ENCODE measurements at places on chromosomes 7 and 10. TPM values are rescaled to one million over a fixed set of nuclear protein-coding genes. Genes with fewer than 3 reads are reported as not detected.

GRCh38 chr10:22647244-22647643, 67.1 kb downstream of the PIP4K2A start:
- no peak overlapping the region for H3K27ac ChIP-seq
- H3K4me3 ChIP-seq: no peak overlapping the region
- no peaks in the 10 kb centered on the region for H3K36me3 ChIP-seq
- no peak for DNase-seq
- H3K4me1 ChIP-seq: peaks cover 3% of the 10 kb centered on the region

GRCh38 chr7:144391823-144392255, 11.7 kb downstream of the NOBOX start:
- H3K4me1 ChIP-seq: no peaks in the 10 kb centered on the region
- no peaks in the 10 kb centered on the region for H3K36me3 ChIP-seq
- H3K4me3 ChIP-seq: no peak overlapping the region
- DNase-seq: no peak
- no peak overlapping the region for H3K27ac ChIP-seq
- H3K27me3 ChIP-seq: no peaks in the 10 kb centered on the region

GRCh38 chr10:109726473-109726872, 196.8 kb downstream of the XPNPEP1 start:
- DNase-seq: no peak
- H3K36me3 ChIP-seq: no peaks in the 10 kb centered on the region
- H3K4me3 ChIP-seq: no peak overlapping the region
- no peaks in the 10 kb centered on the region for H3K4me1 ChIP-seq

The LRWD1 gene
- total RNA-seq: 17.1 TPM

The ATG9B gene
- total RNA-seq: 0.31 TPM
